ENCODE measurements at places on chromosomes 3 and 15. TPM values are rescaled to one million over a fixed set of nuclear protein-coding genes. Genes with fewer than 3 reads are reported as not detected.

DNA sequence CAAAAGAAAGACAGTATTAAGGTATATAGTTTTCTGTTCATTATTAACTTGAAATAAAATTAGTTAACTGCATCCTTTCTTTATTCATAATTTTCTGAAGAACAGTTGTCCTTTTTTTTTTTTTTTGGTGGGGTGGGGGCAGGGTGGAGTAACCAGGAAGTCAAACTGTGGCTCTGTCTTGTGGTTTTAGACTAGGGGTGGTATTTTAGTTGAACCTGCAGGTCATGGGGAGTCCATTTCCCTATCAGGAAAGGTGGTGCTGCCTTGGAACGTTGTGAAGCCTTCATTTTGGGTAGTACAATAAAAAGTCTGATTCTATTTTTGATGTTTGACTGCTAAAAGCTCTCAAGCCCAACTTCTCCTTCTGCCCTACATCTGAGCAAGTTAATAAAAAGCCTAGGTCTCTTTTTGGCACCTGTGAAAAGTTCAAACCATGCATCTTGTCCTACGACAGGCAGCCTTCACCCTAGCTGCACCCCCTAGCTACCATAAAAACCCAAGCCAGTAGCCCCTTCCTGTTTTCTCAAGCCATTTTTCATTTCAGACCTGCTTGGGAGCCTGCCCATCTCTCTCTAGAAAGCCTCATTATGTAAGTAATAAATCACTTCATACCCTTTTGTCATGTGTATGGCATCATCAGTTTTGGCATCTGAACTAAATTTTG is 31.2 kb upstream of the RIOX2 start:
- H3K4me1 ChIP-seq: peaks cover 57% of the 10 kb centered on the region
- peaks cover 16% of the 10 kb centered on the region for H3K36me3 ChIP-seq
- no peaks in the 10 kb centered on the region for H3K27me3 ChIP-seq
- peak overlapping the region; percentile 60 for H3K27ac ChIP-seq
- no peak for DNase-seq

DNA sequence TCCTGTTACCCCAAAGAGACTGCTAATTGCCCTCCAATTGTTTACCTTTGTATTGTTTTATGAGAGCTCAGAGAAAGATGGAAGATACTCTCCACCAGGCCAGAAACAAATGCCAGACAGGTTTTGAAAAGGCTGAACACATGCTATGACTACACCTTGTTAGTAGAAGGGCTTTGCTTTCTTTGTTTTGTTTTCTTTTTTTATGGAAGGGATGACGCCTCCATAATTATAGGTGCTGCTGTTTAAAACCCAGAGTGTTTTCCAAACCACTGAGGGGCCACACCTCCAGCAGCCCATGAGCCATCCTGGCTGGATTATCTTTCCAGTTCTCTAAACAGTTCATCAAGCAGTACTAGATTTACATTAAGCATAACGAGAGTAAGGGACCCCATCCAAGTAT is 5.6 kb upstream of the FOXP1 start:
- H3K36me3 ChIP-seq: peaks cover 2% of the 10 kb centered on the region
- peaks cover 25% of the 10 kb centered on the region for H3K4me1 ChIP-seq
- DNase-seq: no peak
- peaks cover 3% of the 10 kb centered on the region for H3K27me3 ChIP-seq
- H3K27ac ChIP-seq: no peak overlapping the region

- DNase-seq: no peak
- H3K4me3 ChIP-seq: no peak overlapping the region
- no peak overlapping the region for H3K27ac ChIP-seq
- H3K36me3 ChIP-seq: no peaks in the 10 kb centered on the region
Measured at GRCh38 chr15:96323319-96324145, 7.0 kb upstream of the NR2F2 start.

- no peak overlapping the region for H3K4me3 ChIP-seq
- H3K27ac ChIP-seq: no peak overlapping the region
Measured at GRCh38 chr3:140113996-140114788, 179.2 kb downstream of the CLSTN2 start.

GRCh38 chr3:65963787-65964677 is 74.7 kb downstream of the MAGI1 start:
- peak overlapping the region; percentile 40 for H3K4me3 ChIP-seq
- peaks cover 13% of the 10 kb centered on the region for H3K4me1 ChIP-seq
- peak overlapping the region; percentile 57 for H3K27ac ChIP-seq
- H3K36me3 ChIP-seq: no peaks in the 10 kb centered on the region
- no peaks in the 10 kb centered on the region for H3K27me3 ChIP-seq

GRCh38 chr15:59828263-59828662 is 139.1 kb upstream of the BNIP2 start:
- no peak overlapping the region for H3K27ac ChIP-seq
- no peak overlapping the region for H3K4me3 ChIP-seq
- peaks cover under 1% of the 10 kb centered on the region for H3K4me1 ChIP-seq
- no peak for DNase-seq

- H3K36me3 ChIP-seq: peaks cover 49% of the 10 kb centered on the region
- no peak overlapping the region for H3K27ac ChIP-seq
- H3K27me3 ChIP-seq: no peaks in the 10 kb centered on the region
- peaks cover 35% of the 10 kb centered on the region for H3K4me1 ChIP-seq
Measured at GRCh38 chr3:16430717-16431630, 82.5 kb downstream of the RFTN1 start.

DNA sequence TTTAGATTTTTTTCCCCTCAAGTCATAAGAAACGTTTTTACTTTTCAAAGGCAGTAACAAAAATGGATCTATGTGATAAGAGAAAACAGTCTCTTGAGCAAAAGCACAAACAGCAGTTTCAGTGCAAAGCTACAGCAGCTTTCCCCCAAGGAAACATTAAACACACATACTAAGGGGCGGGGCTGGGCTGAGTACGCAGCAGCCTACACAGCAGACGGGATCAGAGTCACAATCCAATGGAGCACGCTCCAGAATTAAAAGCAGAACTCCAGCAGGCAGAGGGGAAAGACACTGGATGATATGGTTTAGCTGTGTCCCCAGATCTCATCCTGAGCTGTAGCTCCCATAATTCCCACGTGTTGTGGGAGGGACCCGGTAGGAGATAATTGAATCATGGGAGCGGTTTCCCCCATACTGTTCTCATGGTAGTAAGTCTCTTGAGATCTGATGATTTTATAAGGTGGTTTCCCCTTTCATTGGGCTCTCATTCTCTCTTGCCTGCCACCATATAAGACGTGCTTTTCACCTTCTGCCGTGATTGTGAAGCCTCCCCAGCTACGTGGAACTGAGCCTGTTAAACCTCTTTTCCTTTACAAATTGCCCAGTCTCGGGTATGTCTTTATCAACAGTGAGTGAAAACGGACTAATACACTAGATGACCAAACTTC is 116.2 kb upstream of the SLCO3A1 start:
- DNase-seq: no peak
- peaks cover 5% of the 10 kb centered on the region for H3K27me3 ChIP-seq
- H3K4me3 ChIP-seq: no peak overlapping the region
- no peaks in the 10 kb centered on the region for H3K36me3 ChIP-seq
- H3K27ac ChIP-seq: no peak overlapping the region
- H3K4me1 ChIP-seq: no peaks in the 10 kb centered on the region

DNA sequence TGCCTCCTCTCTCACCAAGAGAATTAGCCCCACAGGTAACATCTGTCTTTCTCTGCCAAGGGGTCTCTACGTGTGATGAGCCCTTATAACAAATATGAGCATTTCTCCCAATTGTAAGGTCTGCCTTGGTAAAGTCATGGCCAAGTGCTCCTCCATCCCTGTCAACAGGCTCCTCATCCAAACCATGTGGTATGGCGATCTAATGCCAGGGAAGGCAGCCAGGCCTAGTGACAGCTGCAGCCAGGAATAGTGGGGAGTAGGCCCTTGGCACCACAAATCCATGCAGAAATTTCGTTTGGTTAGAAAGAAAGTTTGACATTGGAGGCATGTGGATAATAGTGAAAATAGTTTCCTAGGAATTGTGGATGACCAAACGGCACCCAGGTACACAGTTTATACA is 4.7 kb upstream of the LRTM1 start:
- H3K4me1 ChIP-seq: no peaks in the 10 kb centered on the region
- no peak for DNase-seq
- no peaks in the 10 kb centered on the region for H3K36me3 ChIP-seq
- H3K4me3 ChIP-seq: no peak overlapping the region
- H3K27ac ChIP-seq: no peak overlapping the region

DNA sequence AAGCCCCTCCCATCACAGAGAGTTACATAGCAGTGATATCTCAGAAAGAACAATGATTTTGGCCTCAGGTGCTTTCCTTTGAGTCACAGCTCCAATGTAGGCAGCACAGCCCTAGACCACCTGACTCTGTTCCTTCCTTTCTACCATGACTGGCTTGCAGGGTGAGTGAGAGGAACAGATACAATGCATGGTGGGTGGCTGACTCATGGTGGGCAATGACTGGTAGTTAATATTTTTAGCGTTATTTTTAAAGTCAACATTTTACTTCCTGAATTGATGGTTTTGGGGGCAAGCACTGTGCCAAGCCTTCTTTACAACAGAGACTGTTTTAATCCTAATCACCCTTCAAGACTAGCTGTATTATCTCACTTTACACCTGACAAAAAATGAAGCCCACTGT is 32.8 kb upstream of the ST3GAL6 start:
- H3K4me1 ChIP-seq: peaks cover 13% of the 10 kb centered on the region
- no peak overlapping the region for H3K27ac ChIP-seq
- DNase-seq: no peak
- H3K4me3 ChIP-seq: no peak overlapping the region

GRCh38 chr3:107235193-107235927 is 141.9 kb upstream of the CCDC54 start:
- no peak overlapping the region for H3K27ac ChIP-seq
- DNase-seq: no peak
- peaks cover 18% of the 10 kb centered on the region for H3K27me3 ChIP-seq

DNA sequence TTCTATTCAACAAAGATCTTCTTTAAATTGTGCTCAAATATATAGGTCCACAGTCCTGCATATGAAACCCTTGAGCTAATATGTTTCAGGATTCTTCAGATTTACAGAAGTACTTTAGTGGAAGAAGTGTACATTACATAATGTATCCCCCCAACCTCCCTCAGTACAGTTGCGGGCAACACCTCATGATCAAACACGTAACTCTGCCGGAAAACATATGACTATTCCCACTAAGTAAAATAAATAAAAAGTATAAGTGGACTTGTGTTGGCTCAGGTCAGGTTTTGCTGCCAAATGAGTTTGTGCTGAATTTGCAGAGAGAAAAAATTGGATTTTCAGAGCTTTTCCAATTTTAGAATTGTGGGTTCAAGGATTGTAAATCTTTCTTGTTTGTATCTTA is 267.6 kb upstream of the MDFIC2 start:
- H3K4me1 ChIP-seq: no peaks in the 10 kb centered on the region

DNA sequence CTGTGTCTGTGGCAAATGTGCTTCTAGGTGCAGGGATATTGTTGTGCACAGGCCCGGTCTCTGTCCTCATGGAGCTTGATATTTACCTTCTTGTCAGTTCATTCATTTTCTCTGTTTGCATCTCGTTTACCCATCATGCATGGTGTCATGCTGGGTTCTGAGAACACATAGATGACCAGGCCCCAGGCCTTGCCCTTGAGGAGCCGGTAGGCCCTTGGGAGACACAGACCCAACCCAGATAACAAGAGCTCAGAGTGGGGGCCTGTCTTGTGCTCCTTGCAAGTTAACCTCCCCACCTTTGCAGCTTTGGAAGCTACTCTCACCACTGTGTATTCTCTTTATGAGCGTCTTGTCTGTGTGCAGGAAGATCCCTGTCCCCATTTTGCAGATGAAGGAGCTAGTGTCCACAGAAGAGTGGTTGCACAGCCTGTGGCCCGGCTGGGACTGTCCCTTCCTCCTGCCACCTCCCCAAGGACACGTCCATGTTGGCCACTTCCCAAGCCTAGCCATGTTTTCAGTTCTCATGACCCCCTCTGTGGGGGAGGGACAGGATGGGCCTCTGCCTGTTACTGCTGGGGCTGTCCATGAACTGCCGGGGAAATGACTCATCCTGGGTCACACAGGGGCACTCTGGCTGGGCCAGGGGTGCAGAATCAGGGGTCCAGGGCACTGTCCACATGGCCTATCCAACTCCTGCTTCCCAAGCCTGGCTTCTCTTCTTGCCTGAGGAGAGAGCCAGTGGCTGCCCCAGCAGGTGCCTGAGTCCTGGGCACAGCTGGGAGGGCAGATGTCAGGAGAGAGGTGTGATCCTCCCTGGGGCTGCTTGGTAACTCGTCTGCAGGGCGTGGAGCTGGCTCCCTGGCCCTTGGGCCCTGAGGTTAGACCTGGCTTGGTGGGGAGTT is 3.4 kb downstream of the SNX33 start:
- DNase-seq: no peak
- H3K4me1 ChIP-seq: peaks cover 46% of the 10 kb centered on the region
- H3K27me3 ChIP-seq: peaks cover 8% of the 10 kb centered on the region
- peaks cover 3% of the 10 kb centered on the region for H3K36me3 ChIP-seq
- peak overlapping the region; percentile 45 for H3K4me3 ChIP-seq
- H3K27ac ChIP-seq: peak overlapping the region; percentile 56

DNA sequence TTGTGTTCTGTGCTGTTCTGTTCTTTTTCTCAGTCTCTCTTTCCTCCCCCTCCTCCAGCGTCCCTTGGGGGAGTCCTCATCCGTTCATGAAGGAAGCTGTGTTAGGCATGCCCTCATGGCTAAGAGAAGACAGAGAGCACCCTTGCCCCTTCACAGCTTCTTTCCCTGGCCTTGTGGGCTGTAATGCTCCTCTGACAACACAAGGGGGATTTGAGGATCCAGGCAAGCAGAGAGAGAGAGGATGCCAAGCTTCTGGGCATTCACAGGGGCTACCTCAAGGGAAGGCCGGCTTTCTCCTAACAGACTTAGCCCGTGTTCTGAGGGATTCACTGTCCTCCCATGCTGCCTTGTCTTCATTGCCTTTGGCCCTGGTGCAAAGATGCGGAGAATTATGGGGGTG is 389.5 kb downstream of the LRTM1 start:
- no peaks in the 10 kb centered on the region for H3K36me3 ChIP-seq
- no peaks in the 10 kb centered on the region for H3K4me1 ChIP-seq
- H3K27ac ChIP-seq: no peak overlapping the region
- no peak for DNase-seq

The CASR gene
- not detected for total RNA-seq

The THBS1 gene
- total RNA-seq: 3.2 TPM

The MAP2K5 gene
- total RNA-seq: 27.5 TPM

The IQCH gene
- 0.88 TPM for total RNA-seq

The NIT2 gene
- 69.5 TPM for total RNA-seq

The FGF7 gene
- not detected for total RNA-seq

The LEKR1 gene
- total RNA-seq: not detected

The SLC28A1 gene
- total RNA-seq: not detected

The GPR171 gene
- total RNA-seq: 191 TPM

The UPK1B gene
- not detected for total RNA-seq

The GOLGA8G gene
- total RNA-seq: not detected

The CCR8 gene
- total RNA-seq: 8.9 TPM

The GRK7 gene
- not detected for total RNA-seq

The HHLA2 gene
- 1.2 TPM for total RNA-seq

The TRIP4 gene
- total RNA-seq: 17.5 TPM
